Aorta (tissue), 5 donors: ENCODE measurements at places on chromosomes 16 and 17. TPM values are rescaled to one million over a fixed set of nuclear protein-coding genes. Genes with fewer than 3 reads are reported as not detected.

- H3K27me3 ChIP-seq = no peaks in the 10 kb centered on the region
- H3K36me3 ChIP-seq = no peaks in the 10 kb centered on the region
- no peak overlapping the region for H3K4me3 ChIP-seq
- no peak overlapping the region for H3K27ac ChIP-seq
- no peak for DNase-seq
Observed at GRCh38 chr16:53896722-53897121, 192.8 kb downstream of the FTO start.

DNA sequence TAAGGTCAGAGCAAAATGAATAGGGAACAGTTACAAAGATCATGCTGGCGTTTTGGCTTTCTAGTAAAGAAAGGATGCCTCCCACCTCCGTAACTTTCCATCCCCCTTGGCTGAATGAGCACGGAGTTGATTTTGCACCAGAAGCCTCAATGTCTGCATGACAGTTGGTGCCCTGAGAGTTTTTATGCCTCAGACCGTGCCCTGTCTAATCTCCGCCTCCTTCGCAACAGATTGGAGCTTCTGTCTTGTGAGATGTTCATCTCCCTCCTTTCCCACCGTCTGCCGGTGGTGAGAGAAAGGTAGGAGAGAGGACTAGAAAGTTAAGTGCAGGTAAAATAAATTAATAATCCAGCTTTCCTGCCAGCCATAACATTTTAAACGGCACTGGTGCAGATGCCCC, 1.9 kb downstream of the HS3ST4 start:
- H3K27ac ChIP-seq = no peak overlapping the region
- no peaks in the 10 kb centered on the region for H3K4me1 ChIP-seq
- no peaks in the 10 kb centered on the region for H3K36me3 ChIP-seq
- peaks cover 2% of the 10 kb centered on the region for H3K27me3 ChIP-seq
- no peak overlapping the region for H3K4me3 ChIP-seq

- DNase-seq = peak; percentile 68
- H3K27me3 ChIP-seq = no peaks in the 10 kb centered on the region
- H3K4me3 ChIP-seq = no peak overlapping the region
- H3K4me1 ChIP-seq = peaks cover under 1% of the 10 kb centered on the region
Observed at GRCh38 chr16:89324056-89325010, 106.8 kb downstream of the ZNF778 start.

GRCh38 chr16:87366288-87366687, 17.3 kb downstream of the FBXO31 start:
- no peaks in the 10 kb centered on the region for H3K27me3 ChIP-seq
- DNase-seq = no peak
- H3K4me1 ChIP-seq = no peaks in the 10 kb centered on the region
- no peak overlapping the region for H3K27ac ChIP-seq
- no peak overlapping the region for H3K4me3 ChIP-seq

Gene CEP112
- total RNA-seq = 47.5 TPM

DNA sequence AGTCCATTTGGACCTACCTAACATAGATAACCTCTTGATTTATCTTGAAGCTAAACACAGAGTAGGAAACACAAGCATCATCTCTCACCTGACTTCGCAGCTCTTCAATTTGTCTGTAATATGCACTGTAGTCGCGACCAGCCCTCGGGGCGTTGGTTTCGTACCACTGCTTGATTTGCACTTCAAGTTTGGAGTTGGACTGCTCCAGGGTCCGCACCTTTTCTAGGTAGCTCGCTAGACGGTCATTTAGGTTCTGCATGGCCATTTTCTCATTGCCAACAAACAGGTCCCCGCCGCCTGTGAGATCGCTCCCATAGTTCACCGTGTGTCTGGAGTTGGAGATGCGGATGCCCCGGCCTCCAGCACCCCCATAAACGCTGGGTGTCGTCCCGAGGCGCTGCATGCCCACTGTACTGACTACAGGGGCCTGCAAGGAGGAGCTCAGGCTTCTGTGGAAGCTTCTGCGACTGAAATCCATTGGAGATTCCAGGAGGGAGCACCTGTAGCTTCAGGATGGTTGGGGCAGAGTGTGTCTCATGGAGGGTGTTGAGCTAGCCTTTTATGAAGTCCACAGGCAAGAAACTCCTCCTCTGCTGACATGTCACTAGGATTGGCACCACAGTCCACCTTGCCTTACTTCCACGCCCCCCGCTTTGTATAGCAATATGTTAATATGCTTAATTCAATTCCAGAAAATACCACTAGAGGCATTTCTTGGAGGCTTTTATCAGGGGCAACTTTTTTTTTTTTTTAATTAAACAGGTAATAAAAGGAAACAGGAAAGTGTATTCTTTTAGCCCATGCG, at the start of gene KRT20:
KRT20 (minus strand) TSS at position 535 of the 805 bp plus-strand sequence; CDS start at position 478, 57 bp downstream.
- H3K27ac ChIP-seq = no peak within 1 kb of the TSS
- H3K4me1 ChIP-seq = no peaks in the 10 kb centered on the region

- H3K4me3 ChIP-seq = no peak overlapping the region
- no peaks in the 10 kb centered on the region for H3K36me3 ChIP-seq
- H3K27ac ChIP-seq = no peak overlapping the region
- peak; percentile 36 for DNase-seq
Observed at GRCh38 chr16:57277586-57277985, 6.9 kb downstream of the PLLP start.

Gene FBRS
- total RNA-seq = 52.7 TPM

- DNase-seq = no peak
- H3K4me1 ChIP-seq = no peaks in the 10 kb centered on the region
- H3K27ac ChIP-seq = no peak overlapping the region
- H3K27me3 ChIP-seq = no peaks in the 10 kb centered on the region
Observed at GRCh38 chr17:3968015-3968414, 3.8 kb upstream of the ATP2A3 start.

- no peak for DNase-seq
- no peaks in the 10 kb centered on the region for H3K27me3 ChIP-seq
- no peak overlapping the region for H3K4me3 ChIP-seq
- no peaks in the 10 kb centered on the region for H3K36me3 ChIP-seq
Observed at GRCh38 chr16:75027520-75028300, 28.9 kb downstream of the ZNRF1 start.

Gene LPO
- not detected for total RNA-seq

- H3K4me1 ChIP-seq = no peaks in the 10 kb centered on the region
- H3K4me3 ChIP-seq = no peak overlapping the region
- peaks cover 11% of the 10 kb centered on the region for H3K36me3 ChIP-seq
- H3K27ac ChIP-seq = no peak overlapping the region
Observed at GRCh38 chr17:40632216-40632615, 15.4 kb downstream of the SMARCE1 start.

DNA sequence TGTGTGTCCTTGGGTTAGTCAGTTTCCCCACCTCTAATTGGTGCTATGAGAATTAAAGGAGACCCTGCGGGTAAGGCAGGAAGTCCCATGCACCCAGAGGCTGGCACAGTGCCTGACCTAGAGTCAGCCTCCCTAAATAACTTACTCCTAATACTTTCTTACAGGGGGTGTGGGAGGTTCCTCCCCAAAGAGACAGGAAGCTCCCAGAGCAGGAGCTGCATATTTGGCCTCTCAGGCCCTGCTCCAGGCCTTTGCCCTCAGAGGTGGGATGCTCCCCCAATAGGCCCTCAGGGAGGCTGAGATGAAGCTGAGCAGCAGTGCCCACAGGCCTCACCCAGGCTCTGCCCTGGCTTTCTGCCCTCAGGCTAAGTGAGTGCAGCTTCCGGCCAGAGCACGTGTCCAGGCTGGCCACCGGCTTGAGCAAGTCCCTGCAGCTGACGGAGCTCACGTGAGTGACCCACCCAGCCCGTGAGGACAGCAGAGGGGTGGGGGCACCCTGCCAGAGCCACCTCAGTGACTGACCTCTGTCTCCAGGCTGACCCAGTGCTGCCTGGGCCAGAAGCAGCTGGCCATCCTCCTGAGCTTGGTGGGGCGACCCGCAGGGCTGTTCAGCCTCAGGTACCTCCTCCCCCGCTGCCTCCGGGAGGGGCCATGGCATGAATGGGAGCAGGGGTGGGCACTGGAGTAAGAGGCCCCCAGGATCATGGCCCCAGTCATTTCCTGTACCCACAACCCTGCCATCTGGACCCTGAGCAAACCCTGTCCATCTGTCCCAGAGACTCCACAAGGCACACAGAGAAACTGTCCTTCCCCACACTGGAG, 31.1 kb upstream of the CPNE2 start:
- DNase-seq = peak; percentile 90
- no peak overlapping the region for H3K27ac ChIP-seq
- H3K4me3 ChIP-seq = no peak overlapping the region
- H3K27me3 ChIP-seq = no peaks in the 10 kb centered on the region
- H3K4me1 ChIP-seq = no peaks in the 10 kb centered on the region

GRCh38 chr17:39641883-39642282, 4.9 kb downstream of the STARD3 start:
- no peaks in the 10 kb centered on the region for H3K27me3 ChIP-seq
- H3K27ac ChIP-seq = no peak overlapping the region
- no peaks in the 10 kb centered on the region for H3K4me1 ChIP-seq
- no peak overlapping the region for H3K4me3 ChIP-seq
- H3K36me3 ChIP-seq = no peaks in the 10 kb centered on the region

DNA sequence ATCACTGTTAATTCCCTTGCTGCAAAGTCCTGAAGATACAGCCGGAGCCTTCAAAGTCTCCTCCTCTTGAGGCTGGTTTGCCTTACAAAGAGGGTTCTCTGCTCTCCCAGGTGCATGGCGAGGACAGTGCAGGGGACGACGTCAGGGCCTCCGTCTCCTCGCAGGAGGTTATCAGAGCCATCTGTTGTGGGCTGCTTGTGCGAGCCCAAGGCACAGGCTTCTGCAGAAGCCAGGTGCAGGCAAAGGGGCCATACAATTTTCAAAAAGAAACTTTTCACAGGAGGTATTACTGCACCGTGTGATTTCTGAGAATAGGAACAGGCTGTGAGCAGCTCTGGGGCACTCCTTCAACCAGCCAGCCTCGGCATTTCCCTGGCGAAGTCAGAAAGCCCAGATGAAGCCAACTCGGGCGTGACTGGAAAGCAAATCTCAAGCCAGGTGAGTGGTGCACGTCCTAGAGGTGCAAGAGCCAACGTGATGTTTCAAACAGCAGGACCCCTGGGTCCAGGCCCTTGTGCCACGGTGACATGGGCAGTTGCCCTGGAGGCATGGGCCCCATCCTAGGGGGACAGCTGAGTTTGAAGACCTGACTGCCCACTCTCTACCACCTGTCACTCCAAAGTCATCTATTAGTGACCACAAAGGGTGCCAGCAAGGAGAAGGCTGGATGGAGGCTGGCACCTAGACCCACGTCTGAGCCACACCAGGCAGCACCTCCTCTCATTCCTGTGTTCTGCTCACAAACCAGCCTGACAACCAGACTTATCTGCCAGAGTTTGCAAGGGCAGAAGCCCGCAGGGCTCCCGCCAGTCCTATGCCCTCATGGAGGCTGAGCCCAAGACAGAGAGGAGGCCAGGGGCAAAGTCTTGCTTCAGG, 68.6 kb downstream of the SMPD3 start:
- no peak for DNase-seq
- H3K36me3 ChIP-seq = no peaks in the 10 kb centered on the region
- H3K4me1 ChIP-seq = no peaks in the 10 kb centered on the region
- no peak overlapping the region for H3K4me3 ChIP-seq
- no peaks in the 10 kb centered on the region for H3K27me3 ChIP-seq

GRCh38 chr17:855569-855968, 73.4 kb downstream of the MRM3 start:
- no peaks in the 10 kb centered on the region for H3K36me3 ChIP-seq
- no peaks in the 10 kb centered on the region for H3K4me1 ChIP-seq
- H3K27ac ChIP-seq = no peak overlapping the region
- H3K4me3 ChIP-seq = no peak overlapping the region

- no peaks in the 10 kb centered on the region for H3K36me3 ChIP-seq
- DNase-seq = no peak
- no peaks in the 10 kb centered on the region for H3K4me1 ChIP-seq
- no peak overlapping the region for H3K27ac ChIP-seq
Observed at GRCh38 chr17:74599023-74599399, 6.9 kb upstream of the CD300LD start.

GRCh38 chr17:33284022-33284421, 9.1 kb downstream of the ASIC2 start:
- H3K4me3 ChIP-seq = no peak overlapping the region
- DNase-seq = no peak
- H3K36me3 ChIP-seq = no peaks in the 10 kb centered on the region

DNA sequence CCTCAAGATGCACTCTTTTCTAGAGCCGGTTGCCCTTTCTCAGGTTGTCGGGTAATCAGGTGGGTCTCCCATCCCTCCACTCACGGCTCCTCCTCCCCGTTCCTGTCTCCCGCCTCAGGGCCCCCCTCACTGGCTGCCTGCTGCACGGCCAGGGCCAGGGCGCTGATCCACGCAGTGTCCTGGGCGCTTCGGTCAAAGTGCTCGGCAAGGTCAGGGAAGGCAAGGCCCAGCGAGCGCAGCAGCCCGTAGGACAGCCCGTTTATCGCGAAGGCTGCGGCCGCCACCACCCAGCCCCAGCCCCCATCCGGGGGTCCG, 753 bp downstream of the SLC16A11 start:
- no peaks in the 10 kb centered on the region for H3K4me1 ChIP-seq
- DNase-seq = no peak
- no peaks in the 10 kb centered on the region for H3K27me3 ChIP-seq
- H3K36me3 ChIP-seq = no peaks in the 10 kb centered on the region

Gene NPIPA2
- 12.7 TPM for total RNA-seq

Gene PARN
- 25.0 TPM for total RNA-seq

Gene HSD11B2
- not detected for total RNA-seq

Gene PLEKHH3
- 47.5 TPM for total RNA-seq

DNA sequence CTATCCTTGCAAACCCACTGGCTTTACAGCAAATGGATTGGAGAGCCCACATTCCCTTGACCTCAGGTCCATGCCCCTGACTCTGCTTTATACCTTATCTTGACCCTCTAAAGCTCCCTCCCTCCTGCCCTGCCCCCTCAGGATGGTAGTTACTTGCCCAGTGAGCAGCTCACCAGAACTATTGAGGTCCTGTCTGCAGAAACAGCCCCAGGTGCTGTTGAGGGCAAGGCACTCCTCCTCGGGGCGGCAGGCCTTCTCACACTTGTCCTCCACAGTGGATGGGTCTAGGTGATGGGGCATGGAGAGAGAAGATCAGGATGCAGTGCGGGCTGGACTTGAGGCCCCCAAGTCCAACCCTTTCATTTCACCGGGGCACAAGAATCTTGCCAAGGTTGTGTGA, 4.6 kb downstream of the GP2 start:
- no peak overlapping the region for H3K4me3 ChIP-seq
- no peak overlapping the region for H3K27ac ChIP-seq
- H3K36me3 ChIP-seq = no peaks in the 10 kb centered on the region
- H3K27me3 ChIP-seq = no peaks in the 10 kb centered on the region
- no peak for DNase-seq
- H3K4me1 ChIP-seq = no peaks in the 10 kb centered on the region

- H3K27ac ChIP-seq = no peak overlapping the region
- no peak for DNase-seq
- H3K27me3 ChIP-seq = no peaks in the 10 kb centered on the region
Observed at GRCh38 chr17:46195939-46196716, 2.9 kb upstream of the KANSL1 start.

DNA sequence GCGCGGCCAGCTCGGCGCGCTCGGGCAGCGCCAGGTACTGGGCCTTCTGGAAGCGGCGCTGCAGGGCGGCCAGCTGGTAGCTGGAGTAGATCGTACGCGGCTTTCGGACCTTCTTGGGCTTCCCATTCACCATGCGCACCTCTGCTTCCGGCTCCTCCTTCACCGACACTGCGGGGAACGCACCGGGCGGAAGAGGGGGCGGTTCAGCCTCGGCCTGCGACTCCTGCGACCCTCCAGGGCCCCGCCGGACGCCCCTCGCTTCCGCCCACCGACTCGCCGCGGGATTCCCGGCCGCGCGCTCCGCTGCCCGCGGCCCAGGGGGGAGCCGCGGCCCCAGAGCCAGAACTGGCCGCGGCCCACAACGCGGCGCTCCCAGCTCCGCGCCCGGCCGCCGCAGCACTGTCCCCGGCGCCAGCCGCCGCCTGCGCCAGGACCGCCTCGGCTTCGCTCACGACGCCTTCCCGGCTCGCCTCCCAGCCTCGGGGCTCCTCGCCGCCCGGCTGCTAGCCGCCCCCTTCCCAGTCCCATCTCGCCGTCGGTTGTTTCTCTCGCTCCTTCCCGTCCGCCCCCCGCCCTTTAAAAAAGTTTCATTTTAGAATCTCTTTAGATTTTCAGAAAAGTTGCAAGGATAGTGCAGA, 1.5 kb downstream of the DLX3 start:
- H3K4me3 ChIP-seq = peak overlapping the region; percentile 11
- no peak overlapping the region for H3K27ac ChIP-seq
- no peaks in the 10 kb centered on the region for H3K36me3 ChIP-seq
